OCI-M1 (cell line): ENCODE measurements at places on chromosomes 6 and 20.

DNA sequence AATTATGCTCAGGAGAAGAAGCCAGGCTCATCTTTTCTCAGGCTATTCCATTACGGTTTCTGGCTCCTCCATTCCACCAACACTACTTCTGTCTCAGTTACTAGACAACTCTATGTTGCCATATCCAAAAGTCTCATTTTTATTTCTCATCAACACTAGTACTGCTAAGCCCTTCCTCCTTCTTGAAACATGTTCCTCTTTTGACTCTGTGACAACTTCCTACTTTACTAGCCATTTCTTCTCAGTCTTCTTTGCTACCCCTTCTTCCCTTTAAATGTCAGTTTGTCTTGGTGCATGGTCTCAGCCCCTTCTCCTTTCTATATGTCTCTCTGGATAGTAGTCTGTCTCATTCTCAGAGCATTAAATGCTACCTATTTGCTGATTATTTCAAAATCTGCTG lies 7.1 kb upstream of the ADGRG6 start:
- peak; percentile 77 for DNase-seq

GRCh38 chr20:62595491-62595890 lies 46.8 kb upstream of the SLCO4A1 start:
- no peak for DNase-seq

- DNase-seq: no peak
Observed at GRCh38 chr6:70530023-70530422, 36.7 kb upstream of the SDHAF4 start.

DNA sequence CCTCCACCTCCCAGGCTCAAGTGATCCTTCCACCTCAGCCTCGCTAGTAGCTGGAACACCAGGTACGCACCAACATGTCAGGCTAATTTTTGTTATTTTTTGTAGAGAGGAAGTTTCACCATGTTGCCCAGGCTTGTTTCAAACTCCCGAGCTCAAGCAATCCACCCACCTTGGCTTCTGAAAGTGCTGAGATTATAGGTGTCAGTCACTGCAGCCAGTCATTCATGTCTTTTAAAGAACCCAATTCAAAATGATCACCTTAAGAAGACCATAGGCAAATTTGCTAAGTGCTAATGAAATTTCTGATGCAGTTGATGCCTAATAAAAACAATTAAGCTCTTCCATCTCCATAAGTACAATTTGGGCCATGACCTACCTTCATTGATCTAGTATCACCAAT lies 2.6 kb upstream of the VNN2 start:
- no peak for DNase-seq

DNA sequence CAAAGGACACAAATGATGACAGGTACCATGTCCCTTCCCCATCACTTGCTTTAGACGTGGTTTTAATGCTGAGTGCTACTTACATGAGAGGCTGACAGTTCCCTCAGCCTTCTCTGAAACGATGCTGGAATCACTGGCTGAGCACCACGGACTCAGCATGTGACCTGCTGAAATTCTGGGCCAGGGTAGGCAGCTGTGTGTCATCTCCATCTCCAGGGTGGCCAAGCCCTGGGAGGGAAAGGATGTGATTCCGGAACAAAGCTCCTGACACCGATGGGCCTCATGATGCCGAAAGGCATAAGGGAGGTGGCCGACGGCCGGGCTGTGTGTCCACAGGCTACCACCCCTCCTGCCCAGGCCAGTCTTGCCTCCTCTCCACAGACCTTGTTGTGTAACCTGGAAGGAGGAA lies 184.3 kb upstream of the CST7 start:
- no peak for DNase-seq

- no peak for DNase-seq
Observed at GRCh38 chr6:150322466-150322871, 46.3 kb upstream of the IYD start.

DNA sequence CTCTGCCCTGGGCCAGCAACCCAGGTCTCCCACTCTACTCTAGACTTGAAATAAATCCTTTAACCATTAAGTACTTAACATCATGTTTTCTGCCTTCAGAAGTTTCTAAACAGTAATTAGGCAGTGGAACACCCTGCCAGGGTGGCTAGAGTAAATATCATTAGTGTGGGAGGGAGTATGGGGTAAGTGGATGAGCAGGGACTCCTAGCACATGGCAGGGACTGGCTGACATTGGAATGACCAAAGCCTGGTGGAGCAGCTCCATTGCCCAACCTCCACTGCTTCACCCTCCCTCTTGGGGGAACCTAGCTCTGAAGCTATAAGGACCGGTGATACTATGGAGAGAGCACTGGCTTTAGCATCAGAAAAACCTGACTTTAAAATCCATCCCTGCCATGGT lies 167.1 kb downstream of the MAFB start:
- no peak for DNase-seq

DNA sequence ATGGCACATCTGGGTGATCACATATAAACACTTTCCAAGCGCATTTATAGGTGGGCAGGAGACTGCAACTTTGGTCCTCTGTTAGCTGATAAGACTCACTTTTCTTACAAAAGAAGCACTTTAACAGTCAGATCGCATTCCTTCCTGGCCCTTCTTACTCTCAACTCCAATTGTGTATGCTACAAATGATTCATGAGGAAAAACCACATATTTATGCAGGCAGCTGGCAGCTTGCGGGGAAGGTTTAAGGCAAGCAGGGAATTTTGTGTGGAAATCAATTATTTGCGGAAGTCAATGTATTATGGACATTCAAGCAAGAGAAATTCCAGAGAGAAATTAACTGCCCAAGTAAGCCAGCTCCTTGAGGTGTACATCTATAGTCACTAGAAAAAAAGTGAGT lies 194.0 kb downstream of the PKHD1 start:
- no peak for DNase-seq

DNA sequence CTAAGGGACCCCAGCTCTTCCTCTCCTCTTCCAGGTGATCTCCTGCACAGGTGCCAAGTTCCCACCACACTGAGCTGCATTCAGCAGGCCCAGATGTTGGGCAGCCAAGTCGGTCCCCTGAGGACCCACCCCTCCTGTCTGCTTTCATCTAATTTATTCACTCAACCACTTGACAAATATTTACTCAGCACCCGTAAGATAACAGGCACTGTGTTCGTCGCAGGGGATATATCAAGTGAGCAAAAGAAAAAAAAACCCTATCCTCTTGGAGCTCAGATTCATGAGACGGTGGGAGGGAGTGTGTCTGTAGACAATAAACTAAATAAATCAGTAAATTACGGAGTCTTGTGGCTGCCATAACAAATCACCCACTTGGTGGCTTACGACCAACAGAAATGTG lies 143.6 kb downstream of the MRPL14 start:
- DNase-seq: no peak

- no peak for DNase-seq
Observed at GRCh38 chr20:54092021-54092420, 21.6 kb upstream of the BCAS1 start.

DNA sequence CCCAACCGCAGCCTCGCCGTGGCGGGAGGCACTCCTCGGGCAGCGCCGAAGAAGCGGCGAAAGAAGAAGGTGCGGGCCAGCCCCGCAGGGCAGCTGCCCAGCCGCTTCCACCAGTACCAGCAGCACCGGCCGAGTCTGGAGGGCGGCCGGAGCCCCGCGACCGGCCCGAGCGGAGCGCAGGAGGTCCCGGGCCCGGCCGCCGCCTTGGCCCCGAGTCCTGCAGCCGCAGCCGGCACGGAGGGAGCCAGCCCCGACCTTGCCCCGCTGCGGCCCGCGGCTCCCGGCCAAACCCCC lies 525 bp downstream of the PNRC1 start:
- DNase-seq: peak; percentile 72

DNA sequence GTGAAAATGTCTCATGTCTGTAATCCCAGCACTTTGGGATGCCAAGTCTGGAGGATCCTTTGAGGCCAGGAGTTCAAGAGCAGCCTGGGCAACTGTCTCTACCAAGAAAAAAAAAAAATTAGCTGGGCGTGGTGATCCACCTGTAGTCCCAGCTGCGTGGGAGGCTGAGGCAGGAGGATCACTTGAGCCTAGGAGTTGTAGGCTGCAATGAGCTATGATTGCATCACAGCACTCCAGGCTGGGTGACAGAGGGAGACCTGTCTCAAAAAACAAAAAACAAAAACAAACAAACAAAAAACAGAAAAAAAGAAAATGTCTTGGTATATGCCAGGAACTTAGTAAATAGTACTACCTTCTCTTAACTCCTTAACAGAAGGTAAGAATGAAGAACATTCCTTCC lies 31.4 kb upstream of the TMEM14A start:
- no peak for DNase-seq

DNA sequence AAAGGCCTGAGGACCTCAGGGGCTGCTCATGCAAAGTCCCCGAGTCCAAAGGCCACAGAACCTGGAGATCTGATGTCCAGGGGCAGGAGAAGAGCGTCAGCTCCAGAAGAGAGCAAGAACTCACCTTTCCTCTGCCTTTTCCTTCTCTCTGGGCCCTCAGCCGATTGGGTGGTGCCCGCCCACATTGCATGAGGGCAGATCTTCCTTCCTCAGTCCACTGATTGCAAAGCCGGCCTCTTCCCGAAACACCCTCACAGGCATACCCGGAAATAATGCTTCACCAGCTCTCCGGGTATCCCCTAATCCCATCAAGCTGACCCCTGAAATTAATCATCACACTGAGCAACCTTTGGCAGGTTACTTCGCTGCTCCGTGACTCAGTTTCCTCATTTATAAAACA lies 33.4 kb downstream of the SPDEF start:
- no peak for DNase-seq

GRCh38 chr6:168280899-168281245 lies 38.7 kb downstream of the DACT2 start:
- no peak for DNase-seq

- DNase-seq: no peak
Observed at GRCh38 chr6:155036907-155037306, 41.8 kb downstream of the TIAM2 start.

DNA sequence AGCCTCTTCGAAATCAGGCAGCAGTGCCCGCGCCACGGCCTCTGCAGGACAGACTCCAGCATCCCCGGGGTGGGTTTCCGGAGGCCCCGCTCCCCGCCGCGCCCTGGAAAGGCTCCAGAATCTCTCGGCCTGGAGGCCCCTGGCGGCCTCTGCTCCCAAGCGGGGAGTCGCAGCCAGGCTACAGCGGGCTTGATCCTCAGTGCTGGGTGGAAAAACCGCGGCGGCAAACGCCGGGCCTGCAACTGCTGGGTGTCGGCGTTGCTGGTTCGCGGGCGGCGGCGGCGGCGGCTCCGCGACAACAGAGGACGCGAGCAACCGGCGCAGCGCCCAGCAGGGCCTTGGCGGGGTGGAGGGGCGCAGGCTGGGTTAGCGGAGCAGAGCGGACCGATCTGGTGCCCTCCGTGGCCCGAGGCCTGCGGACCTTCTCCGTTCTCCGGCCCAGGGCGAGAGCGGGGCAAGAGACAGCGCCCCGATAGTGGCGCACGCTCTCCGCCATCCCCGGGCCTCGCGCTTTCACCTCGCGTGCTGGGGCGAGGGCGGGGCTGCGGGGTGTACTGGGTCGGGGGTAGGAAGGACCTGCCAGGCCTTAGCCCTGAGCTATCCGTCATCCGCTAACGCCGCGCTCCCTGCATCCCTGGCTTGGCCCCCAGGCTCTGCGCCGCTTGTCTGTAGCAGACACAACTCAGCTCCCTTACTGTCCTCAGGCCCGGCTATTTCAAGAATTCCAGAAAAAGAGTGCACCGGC lies 3.4 kb upstream of the ZNF292 start:
- DNase-seq: no peak

GRCh38 chr6:43284991-43285781 lies 12.9 kb upstream of the SLC22A7 start:
- no peak for DNase-seq

DNA sequence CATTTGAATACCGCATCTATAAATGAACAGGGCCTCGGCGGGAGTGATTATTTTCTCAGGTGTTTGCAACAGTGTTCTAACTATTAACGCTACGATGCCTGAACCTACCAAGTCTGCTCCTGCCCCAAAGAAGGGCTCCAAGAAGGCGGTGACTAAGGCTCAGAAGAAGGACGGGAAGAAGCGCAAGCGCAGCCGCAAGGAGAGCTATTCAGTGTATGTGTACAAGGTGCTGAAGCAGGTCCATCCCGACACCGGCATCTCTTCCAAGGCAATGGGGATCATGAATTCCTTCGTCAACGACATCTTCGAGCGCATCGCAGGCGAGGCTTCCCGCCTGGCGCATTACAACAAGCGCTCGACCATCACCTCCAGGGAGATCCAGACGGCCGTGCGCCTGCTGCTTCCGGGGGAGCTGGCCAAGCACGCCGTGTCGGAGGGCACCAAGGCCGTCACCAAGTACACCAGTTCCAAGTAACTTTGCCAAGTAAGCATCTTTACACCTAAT lies 70.9 kb downstream of the HFE start:
- DNase-seq: no peak
